Activated naive CD4-positive, alpha-beta T cell treated with Interleukin-2 at 50 U/mL for 16 hours (primary cell): ENCODE measurements at places on chromosomes 3 and 15.

GRCh38 chr3:52086461-52086860 is 30.1 kb upstream of the DUSP7 start:
- no peak for DNase-seq

- no peak for DNase-seq
Observed at GRCh38 chr15:31301673-31301990, 25.0 kb upstream of the KLF13 start.

- no peak for DNase-seq
Observed at GRCh38 chr15:82571722-82572222, 31.5 kb upstream of the RPS17 start.

GRCh38 chr15:51668446-51668845 is 12.9 kb upstream of the SCG3 start:
- DNase-seq, result no peak

DNA sequence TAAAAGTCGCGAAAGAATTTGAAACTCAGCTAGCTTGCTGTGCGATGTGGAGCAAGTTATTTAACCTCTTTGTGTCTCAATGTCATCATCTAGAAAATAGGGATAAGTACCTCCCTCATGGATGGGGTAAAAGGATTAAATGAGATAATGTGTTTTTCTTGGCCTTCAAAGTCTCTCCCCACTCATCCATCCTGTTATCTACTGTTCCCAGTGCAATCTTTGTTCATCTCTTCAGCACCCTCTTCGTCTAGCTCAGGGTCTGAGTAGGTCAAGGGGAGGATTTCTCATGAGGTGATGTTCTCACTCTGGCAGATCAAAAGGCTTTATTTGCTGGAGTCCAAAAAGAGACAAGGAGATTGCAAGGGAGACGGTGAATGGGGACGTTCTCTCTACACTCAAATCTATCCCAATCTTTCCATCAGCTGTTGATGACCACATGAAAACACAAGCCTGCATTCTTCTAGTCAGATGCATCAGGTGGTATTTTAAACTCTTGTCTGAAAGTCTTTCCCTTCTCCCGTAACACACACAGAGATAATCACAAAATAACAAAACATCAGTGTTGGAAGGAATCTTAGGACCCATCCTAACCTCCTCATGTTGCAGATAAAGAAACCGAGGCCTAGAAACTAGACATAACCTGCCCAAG is 1.3 kb downstream of the MESD start:
- no peak for DNase-seq

DNA sequence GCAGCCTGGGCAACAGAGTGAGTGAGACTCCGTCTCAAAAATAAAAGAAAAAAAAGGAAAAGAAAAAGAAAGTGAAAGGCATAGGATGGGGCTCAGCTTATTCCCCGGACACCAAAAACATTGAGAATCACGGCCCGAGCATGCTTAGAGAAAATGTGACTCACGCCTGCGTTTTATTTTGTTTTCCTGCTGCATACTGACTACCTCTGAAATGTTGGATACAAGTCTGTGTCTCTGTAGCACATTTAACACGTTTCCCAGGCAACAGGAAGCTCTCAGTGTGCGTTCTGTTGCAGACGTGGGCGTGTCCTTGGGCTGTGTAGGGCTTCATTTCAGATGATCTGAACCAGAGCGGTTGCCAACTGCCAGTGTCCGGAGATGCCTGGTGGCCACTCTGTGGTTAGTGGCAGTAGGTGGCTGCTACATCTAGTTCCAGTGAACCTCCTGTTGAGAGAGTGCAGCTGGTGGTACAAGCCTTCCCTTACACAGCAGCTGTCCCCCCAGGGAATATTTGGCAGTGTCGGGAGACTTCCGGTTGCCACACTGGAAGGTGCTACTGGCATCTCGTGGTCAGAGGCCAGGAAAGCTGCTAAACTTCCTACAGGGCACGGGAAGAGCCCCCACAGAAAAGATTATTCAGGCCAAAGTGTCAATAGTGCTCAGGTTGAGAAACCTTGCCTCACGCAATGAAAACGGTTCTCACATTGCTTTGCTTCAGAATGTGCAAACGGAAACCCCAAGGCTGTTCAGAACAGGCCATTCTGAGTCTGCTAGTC is 3.0 kb downstream of the SLC51A start:
- peak; percentile 56 for DNase-seq

DNA sequence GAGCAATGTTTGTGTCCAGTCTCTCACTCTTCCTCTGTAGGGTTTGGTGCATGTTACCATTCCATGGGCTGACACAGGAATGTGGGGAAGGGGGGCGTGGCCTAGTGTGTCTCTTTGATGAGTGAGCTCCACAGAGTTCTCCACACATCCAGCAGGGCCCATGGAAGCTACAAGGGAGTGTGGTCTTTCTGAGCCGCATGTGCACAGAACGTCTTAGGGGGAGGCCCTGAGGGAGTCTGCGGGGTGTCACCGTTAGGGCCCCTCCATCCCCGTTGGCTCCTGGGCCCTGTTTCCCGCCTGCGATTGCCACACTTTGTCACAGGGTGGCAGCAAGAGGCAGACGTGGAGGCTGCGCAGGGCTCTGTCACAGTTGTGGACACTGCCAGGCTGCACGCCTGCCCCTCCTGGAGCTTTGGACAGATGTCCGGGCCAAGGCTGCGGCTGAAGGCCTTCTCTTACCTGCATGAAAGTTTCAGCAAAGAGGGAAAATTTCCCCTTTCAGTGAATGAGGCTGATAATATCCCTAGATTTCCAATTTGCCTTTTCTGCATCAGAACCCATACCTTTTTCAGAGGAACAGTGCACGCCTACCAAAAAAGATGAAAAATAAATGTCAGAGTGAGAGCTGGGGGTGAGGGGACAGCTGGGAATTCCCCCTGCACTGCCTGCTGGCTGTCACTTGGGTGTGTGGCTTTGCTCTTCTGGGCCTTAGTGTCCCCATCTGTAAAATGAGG is 24.3 kb downstream of the CACNA2D3 start:
- no peak for DNase-seq

GRCh38 chr3:78221300-78221699 is 1181.4 kb downstream of the ROBO2 start:
- DNase-seq, result no peak

DNA sequence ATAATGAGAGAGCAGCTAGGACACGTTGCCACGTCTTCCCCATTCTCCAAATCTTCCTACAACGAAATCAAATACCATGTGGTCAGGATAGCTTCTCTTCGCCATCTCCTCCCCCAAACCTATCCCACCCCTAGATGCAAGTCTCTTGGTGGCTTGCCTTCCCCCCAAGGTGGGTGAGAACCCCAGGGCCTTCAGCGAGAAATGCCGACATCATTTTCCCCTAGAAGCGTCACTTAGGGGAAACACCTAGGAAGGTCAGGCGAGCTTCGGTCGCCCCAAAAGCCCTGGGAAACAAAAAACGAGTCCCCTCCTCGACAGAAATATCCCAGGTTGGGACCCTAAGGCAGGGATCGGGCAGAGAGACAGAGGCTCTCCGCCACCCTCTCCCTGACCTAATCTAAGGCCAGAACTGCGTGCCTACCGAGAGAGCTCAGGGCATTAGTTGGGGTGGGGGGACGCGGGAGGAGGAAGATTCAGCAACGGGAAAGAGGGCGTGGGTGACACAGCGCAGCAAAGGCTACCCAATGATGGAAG is 502 bp downstream of the DPH3 start:
- DNase-seq, result no peak

DNA sequence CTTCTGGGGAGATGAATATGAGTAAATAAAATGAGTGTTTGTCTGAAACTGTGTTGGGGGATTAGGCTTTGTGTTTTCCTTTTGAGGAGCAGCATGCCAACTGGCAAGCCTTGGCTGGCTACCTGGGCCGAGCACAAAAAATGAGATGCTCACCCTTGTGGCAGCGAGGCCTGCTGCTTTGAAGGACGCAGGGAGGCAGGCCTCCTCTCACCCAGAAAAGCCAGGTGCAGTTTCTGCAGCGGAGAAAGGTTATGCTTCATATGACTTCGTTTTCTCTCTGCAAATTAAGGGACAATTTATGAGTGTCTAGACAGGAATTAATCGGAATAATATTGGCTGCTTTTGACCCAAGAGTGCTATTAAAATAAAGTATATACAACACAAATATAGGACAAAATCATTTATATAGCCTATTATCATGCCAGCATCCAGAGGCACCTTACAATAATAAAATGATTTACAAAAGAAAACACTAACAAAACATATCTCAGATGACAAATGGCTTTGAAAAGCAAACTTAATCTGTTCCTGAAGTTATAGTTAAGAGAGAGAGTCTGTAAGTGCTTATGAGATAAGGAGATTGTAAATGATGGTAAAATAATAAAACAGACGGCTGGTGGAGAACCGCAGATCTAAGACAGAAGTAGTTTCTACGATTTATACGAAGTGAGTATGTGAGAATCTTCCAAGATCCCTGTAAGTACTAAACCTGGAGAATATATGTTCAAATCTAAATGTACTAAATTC is 682.8 kb upstream of the NR2F2 start:
- no peak for DNase-seq
